ENCODE measurements at places on chromosomes 3 and 15.

- DNase-seq = no peak
Observed at GRCh38 chr15:47360305-47360704, 357.0 kb upstream of the SEMA6D start.

GRCh38 chr3:49673121-49673714 lies 933 bp upstream of the APEH start:
- DNase-seq = no peak

- no peak for DNase-seq
Observed at GRCh38 chr15:65213241-65213640, 2.0 kb upstream of the CILP start.

GRCh38 chr15:67196222-67196621 lies 58.2 kb downstream of the AAGAB start:
- DNase-seq = no peak

GRCh38 chr15:101324524-101325177 lies 29.6 kb upstream of the SNRPA1 start:
- DNase-seq = no peak

- no peak for DNase-seq
Observed at GRCh38 chr3:196706327-196706726, 5.7 kb downstream of the CEP19 start.

- DNase-seq = peak; percentile 57
Observed at GRCh38 chr3:140093742-140094141, 158.8 kb downstream of the CLSTN2 start.

GRCh38 chr15:35208353-35208752 lies 123.3 kb upstream of the NANOGP8 start:
- DNase-seq = no peak

GRCh38 chr15:50135031-50135551 lies 16.1 kb upstream of the ATP8B4 start:
- peak; percentile 36 for DNase-seq

DNA sequence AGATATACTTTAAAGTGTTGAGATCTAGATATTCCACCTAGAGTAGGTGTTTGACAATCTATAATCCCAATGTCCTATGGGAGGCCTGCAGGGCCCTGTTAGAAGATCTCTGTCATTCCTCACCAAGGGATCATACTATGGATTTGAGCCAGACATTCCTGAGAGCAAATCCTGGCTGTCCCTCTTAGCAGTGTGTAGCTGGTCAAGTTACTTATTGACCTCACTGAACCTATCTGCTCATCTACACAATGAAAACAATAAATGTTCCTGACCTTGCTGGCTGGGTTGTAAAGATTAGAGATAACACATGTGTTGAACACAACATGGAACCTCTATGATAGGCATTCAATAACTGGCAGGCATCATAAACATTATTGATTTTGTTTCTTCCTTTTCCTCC lies 265.6 kb upstream of the ATP11B start:
- no peak for DNase-seq

DNA sequence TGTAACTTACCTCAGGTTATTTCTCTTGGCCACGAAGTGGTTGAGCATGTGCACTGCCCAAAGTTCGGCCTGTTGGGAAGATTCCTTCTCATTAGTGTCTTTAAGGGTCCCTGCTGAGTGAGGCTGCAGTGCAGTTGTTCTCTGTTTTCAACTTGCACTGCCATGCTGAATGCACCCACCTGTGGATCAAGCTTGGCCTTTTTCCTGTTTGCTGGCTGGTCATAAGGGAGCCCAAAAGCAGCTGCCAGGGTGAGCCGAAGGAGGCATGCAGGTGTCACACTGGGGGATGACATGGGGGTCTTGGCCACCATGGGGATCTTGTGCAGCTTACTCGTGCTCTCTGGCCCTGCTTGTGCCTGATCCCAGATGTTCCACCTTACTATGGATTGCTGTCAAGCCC lies 46.1 kb upstream of the RAF1 start:
- DNase-seq = no peak

- peak; percentile 64 for DNase-seq
Observed at GRCh38 chr3:129855832-129856419, 37.6 kb downstream of the TMCC1 start.

GRCh38 chr15:54347082-54347827 lies 369.0 kb downstream of the UNC13C start:
- no peak for DNase-seq

GRCh38 chr3:24288496-24289236 lies 206.0 kb downstream of the THRB start:
- DNase-seq = no peak

- peak; percentile 76 for DNase-seq
Observed at GRCh38 chr15:71683411-71684274, 126.7 kb upstream of the NR2E3 start.

- DNase-seq = peak; percentile 67
Observed at GRCh38 chr3:111277226-111277625, 205.6 kb downstream of the NECTIN3 start.

DNA sequence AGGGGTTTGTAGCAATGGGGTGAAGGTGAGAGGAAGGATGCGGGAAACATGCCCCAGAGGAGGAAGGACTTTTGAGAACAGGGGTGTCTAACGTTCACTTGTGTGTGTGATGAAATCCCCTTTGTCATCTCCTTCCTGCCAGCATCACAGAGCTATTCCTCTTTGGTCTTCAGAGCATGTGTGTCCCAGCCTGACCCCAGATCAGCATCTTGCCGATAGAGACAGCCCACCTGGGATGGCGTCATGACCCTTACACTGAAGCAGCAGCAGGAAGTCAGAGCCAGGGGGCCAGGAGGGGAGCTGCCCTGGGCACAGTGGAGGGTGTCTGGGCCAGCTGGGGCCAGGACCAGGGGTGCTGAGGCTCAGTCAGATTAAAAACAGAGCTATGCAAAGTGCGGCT lies 29.9 kb upstream of the GRIP2 start:
- DNase-seq = no peak

GRCh38 chr15:84761607-84762131 lies 13.3 kb downstream of the ZNF592 start:
- peak; percentile 32 for DNase-seq

GRCh38 chr3:134854254-134854653 lies 59.2 kb downstream of the EPHB1 start:
- DNase-seq = peak; percentile 1

DNA sequence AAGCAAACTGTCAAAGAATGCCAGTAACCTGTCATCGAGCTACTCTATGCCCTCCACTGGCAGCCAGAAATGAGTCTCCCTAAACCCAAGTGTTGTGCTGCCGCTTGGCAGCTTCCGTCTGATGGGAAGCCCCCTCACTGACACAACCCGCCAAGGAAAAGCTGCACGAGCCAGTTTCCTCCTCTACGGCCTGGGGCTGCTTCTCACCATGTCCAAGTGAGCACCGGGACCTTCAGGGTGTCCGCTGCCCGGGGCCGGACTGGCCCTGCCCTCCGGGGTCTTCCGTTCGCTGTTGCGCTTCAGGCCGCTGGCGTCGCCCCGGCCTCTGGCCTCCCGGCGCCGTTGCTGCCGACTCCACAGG lies 490 bp downstream of the TOMM70 start:
- peak; percentile 38 for DNase-seq

GRCh38 chr3:36954452-36955134 lies 9.7 kb upstream of the TRANK1 start:
- no peak for DNase-seq

GRCh38 chr3:194139814-194140391 lies 4.0 kb downstream of the HES1 start:
- DNase-seq = no peak

- DNase-seq = peak; percentile 80
Observed at GRCh38 chr3:171936191-171936841, 93.2 kb downstream of the TMEM212 start.

- DNase-seq = no peak
Observed at GRCh38 chr3:73828348-73828747, 203.6 kb upstream of the PDZRN3 start.

DNA sequence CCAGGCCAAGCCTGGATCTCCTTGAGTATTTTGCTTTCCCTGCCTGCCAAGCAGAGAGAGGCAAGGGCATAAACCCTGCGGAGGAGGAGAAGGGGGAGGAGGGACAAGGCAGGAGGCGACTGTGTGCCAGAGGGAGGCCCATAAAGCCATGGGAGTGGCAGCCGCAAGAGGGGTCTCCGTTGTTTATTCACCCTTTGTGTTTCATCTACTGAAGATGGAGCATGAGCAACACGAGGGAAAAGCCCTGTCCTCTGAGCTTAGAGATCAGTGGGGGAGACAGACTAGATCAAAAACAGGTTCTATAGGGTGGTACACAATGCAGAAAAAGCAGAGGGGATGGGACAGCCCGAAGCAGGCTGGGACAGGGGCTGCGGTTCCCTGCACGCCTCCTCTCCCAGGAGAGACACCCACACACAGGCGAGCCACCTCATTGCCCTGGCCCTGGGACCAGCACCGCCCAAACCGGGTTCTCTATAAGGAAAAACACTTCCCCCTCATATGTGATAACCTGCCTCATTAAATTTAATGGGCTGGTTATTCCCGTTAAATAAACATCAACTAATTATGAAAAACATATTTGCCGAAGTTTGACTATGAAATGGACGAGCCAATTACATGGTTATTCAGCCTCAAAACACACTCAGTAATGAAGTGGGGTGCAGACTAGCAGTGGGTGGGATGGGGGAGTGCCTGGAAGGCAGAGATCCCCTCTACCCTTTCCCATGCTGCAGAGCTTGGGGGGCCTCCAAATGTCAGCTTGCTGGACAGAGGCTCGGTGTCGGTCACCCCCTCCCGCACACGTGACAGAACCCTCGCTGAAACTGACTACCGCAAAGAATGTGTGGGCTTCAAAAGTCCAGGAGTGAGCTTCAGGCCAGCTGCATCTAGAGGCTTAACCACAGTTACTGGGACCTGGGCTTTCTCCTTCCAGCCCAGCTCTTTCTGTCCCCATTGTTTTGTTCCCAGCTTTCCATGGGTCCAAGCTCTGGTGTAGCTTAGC lies 14.2 kb upstream of the PLXNA1 start:
- no peak for DNase-seq

- DNase-seq = no peak
Observed at GRCh38 chr15:51270706-51271105, 67.7 kb downstream of the CYP19A1 start.

GRCh38 chr3:23999012-23999641 lies 54.0 kb downstream of the NR1D2 start:
- DNase-seq = peak; percentile 68

DNA sequence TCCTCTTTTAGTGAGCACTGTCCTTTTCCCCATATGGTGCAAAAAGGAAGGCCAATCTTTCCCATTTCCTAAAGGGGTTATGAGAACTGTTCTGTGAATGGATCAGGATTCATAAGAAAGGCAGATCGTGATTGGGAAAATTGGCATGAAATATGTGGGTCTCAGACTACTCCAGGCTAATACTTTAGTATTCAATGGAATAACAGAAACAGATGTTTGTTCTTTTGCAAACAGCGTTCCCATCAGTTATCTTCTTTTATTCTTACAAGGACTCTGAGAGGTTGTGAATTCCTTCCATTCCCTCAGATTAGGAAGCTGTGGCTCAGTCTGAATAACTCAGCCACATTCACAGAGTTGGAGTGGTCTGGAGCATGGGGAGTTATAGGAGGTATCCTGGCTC lies 51.3 kb upstream of the MTMR10 start:
- peak; percentile 47 for DNase-seq

GRCh38 chr3:144162042-144162441 lies 190.4 kb downstream of the DIPK2A start:
- peak; percentile 11 for DNase-seq
